Stimulated activated CD4-positive, alpha-beta T cell treated with anti-CD3 and anti-CD28 coated beads, Interleukin-1b, Interleukin-23, amount 100 ng/mL, for 1 hour (primary cell): ENCODE measurements at places on chromosomes 2 and 18.

GRCh38 chr2:43444989-43445645 is 150.7 kb downstream of the THADA start:
- DNase-seq, result no peak

GRCh38 chr2:68653034-68653433 is 9.7 kb downstream of the PROKR1 start:
- no peak for DNase-seq

- DNase-seq, result no peak
Observed at GRCh38 chr2:217829420-217829819, 173.4 kb downstream of the TNS1 start.

DNA sequence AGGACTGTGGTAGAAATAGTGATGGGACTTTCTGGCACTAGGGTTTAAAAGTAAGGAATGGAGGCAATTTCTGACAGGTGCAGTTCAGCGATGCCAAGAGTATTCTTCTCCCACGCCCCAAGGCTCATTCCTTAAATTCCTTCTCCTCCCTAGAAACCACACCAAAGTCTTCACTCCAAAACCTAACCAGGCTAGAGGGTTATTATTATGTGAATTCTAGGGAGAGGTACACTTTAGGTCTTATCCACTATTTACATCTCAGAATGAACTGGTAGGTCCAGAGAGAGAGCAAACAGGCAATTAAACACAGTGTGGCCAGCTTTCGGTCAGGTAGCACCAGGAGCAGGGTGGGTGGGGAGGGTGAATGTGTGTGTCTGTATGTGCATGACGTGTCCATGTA is 11.4 kb downstream of the IL1F10 start:
- DNase-seq, result no peak

GRCh38 chr2:23697256-23698075 is 229.5 kb downstream of the ATAD2B start:
- no peak for DNase-seq

DNA sequence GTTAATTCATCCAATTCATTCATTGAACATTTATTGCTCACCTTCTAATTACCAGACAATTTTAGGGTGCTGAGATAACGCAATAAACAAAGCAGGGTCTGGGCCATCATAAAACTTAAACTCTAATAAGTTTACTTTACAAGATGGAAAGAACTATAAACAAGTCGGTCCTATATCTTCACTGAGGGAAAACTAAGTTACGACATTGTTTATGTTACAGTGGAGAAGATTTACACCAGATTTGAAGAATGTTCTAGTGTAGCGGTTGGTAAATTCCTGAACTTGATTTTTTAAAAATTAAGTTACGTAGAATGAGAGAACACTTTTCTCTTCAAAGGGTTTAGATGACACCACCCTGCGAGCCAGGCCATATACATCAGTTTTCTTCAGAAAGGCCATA is 20.7 kb upstream of the FRZB start:
- no peak for DNase-seq

- no peak for DNase-seq
Observed at GRCh38 chr2:154402213-154402612, 296.3 kb upstream of the KCNJ3 start.

- no peak for DNase-seq
Observed at GRCh38 chr2:25917832-25918231, 39.5 kb upstream of the ASXL2 start.

- no peak for DNase-seq
Observed at GRCh38 chr2:144679942-144680341, 160.0 kb upstream of the ZEB2 start.

DNA sequence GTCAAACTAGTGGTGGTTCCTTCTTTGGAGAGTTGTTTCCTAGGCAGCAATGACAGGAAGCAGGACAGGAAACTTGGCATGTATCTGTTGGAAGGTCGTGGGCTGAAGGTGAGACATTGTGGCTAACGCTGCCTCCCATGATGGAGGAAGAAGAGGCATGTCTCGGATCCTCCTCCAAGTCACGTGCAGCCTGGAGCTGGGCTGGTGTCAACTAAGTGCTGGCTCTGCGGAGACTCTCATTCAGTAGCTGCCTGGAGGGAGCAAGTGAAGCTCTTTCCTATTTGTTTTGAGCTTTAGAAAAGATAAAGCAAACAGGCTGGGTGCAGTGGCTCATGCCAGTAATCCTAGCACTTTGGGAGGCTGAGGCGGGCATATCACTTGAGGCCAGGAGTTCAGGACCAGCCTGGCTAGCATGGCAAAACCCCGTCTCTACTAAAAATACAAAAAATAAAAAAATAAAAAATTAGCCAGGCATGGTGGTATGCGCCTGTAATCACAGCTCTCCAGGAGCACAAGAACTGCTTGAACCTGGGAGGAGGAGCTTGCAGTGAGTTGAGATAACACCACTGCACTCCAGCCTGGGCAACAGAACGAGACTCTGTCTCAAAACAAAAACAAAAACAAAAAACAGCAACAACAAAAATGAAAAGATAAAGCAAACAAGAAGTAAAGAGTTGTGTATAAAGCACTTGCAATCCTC is 28.2 kb upstream of the INO80C start:
- no peak for DNase-seq

GRCh38 chr2:144083211-144083610 is 436.7 kb downstream of the ZEB2 start:
- DNase-seq, result no peak

GRCh38 chr2:160635488-160635887 is 141.9 kb upstream of the RBMS1 start:
- no peak for DNase-seq

DNA sequence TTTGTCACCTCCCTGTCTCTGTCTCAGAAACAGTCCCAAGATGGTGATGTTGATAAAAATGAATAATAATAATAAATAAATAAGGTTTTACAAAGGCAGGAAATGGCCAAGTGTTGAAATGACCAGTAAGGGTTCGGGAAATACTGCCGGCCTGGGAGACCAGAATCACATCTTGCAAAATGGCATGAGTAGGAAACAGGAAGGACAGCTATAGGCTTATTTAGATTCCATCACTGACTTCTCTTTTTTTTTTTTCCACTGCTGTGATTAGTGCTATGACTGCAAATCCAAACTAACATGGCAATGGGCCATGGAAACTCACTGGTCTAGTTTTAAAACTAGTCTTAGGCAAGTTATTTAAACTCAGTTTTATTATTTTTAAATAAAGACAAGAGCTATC is 60.6 kb downstream of the SCN1A start:
- no peak for DNase-seq

GRCh38 chr2:45496869-45497268 is 114.2 kb downstream of the SRBD1 start:
- DNase-seq, result no peak

GRCh38 chr18:10839421-10839820 is 309.9 kb downstream of the PIEZO2 start:
- no peak for DNase-seq

DNA sequence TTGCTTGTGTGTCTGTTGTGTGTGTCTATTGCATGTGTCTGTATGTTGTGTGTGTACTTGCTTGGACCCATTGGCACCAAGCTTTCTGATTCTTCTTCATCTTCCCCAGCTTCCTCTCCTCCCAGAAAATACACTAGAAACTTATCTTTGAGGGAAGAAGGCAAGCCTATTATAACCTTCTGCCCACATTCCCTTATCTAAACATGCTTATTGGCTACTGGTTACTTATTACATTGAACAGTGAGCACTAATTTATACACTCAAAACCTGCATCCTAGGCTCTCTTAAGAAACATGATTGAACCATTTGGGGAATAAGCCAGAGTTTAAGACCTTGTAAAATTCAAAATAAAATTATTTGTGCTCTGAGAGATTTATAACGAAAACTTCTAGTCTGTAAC is 26.5 kb downstream of the SLC9A4 start:
- no peak for DNase-seq

DNA sequence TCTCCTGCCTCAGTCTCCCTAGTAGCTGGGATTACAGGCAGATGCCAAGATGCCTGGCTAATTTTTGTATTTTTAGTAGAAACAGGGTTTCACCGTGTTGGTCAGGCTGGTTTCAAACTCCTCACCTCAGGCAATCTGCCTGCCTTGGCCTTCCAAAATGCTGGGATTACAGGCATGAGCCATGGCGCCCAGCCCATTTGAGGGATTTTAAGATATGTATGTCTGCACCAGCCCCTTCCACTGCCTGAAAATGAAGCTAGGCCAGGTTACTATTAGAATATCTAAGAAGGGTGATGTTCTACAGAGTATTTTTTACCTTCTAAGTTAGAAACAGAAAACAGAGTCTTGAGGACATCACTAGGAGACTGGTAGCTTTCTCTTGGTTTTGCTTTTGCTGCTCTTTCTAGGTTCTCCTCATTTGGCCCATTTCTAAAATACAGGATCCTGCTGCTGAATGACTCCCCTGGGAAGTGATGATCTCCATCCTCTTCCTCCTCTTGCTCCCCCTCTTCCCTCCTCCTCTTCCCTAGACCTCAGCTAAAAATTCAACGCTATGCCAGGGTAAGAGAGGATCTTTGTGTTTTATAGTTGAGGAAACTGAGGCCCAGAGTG is 118.5 kb downstream of the MYCN start:
- DNase-seq, result no peak

GRCh38 chr2:14632133-14632936 is at the start of gene LRATD1:
Gene LRATD1, plus strand, starts transcription at chr2:14632717. Its CDS starts 1,263 bp downstream, at chr2:14633980.
- no peak for DNase-seq

DNA sequence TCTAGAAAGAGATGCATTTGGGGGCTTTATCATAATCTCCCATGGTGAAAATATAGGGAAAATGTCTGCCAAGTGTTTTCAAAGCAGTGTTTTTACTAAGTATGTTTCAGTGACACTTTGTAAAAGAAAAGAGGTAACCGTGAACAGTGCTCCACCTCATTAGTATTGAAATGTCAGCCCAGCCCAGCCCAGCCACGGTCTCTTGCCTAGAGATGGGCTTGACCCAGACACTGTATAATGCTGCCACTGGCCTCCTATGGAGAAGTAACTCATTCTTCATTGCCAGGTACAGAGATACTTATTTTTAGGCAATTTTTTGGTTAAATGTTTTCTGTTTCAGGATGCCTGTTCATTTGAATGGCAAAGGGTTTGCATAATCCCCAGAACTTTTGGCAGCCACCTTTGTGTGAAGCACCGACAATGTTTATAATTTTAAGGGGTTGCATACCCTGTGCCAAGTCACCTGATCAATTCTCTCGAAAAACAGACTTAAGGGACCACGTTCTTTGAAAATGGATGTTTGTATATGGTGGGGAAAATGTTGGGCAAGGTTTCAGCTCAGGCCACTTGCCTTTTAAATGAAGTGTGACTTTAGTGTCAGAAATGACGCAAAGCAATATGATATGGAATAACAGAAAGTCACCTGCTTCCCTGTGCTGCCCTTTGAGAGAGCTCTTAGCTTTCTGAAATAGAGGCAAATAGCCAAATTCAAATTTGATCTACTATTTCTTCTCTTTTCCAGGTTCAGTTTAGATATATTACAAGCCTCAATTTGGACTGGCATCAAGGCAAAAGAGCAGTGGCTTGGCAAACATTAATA is 314.5 kb upstream of the RGPD4 start:
- no peak for DNase-seq

DNA sequence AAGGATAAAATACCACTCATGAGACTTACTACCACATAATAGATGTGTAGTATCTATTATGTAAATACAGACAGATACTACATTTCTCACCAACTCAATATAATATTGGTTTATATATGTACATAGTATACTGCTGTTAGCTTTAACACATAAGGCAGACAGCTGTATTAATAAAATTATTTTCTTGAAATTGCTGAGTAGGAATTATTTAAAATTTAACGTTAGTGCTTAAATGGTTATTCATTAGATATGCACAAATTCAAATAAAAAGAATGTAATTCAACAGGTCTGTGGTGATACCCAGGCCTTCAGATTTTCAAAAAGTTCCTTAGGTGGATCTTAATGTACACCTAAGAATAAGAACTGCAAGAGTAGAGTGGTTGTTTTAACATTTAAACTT is 59.0 kb downstream of the PRPF40A start:
- DNase-seq, result no peak

DNA sequence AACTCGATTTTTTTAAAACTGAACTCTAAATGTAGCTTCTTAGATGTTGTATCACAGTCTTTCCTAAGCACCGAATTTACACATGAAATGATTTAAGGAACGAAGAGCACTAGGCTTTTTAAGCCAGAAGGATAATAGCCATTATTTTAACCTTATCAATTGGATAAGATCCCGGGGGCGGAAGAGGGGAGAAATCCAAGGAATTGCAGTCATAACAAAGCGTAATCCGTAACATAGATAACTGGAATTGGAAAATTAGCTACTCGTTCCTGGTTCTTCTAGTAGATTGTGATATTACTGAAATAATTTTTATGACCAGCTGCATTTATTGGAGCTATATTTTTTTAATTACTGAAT is 988 bp upstream of the KANSL1L start:
- no peak for DNase-seq
